ENCODE measurements at places on chromosomes 7 and 10.

- no peak for DNase-seq
These were observed 613.7 kb upstream of the MKI67 start for GRCh38 chr10:128739930-128740329.

- DNase-seq: no peak
These were observed 91.6 kb downstream of the COBL start for GRCh38 chr7:51224811-51225595.

GRCh38 chr10:11760861-11761260 lies 18.7 kb downstream of the ECHDC3 start:
- no peak for DNase-seq

- no peak for DNase-seq
These were observed 185.2 kb upstream of the PITRM1 start for GRCh38 chr10:3357737-3358136.

- no peak for DNase-seq
These were observed 26.0 kb upstream of the GLI3 start for GRCh38 chr7:42262964-42263363.

- no peak for DNase-seq
These were observed 61.7 kb upstream of the SHH start for GRCh38 chr7:155874010-155874409.
